Stimulated activated CD4-positive, alpha-beta T cell treated with anti-CD3 and anti-CD28 coated beads, Interleukin-15, amount 100 ng/mL, for 1 hour (primary cell): ENCODE measurements at places on chromosomes 2 and 18.

- no peak for DNase-seq
Measured at GRCh38 chr2:197209742-197210408, 100.7 kb downstream of the ANKRD44 start.

- no peak for DNase-seq
Measured at GRCh38 chr2:172423160-172423559, 4.2 kb upstream of the ITGA6 start.

DNA sequence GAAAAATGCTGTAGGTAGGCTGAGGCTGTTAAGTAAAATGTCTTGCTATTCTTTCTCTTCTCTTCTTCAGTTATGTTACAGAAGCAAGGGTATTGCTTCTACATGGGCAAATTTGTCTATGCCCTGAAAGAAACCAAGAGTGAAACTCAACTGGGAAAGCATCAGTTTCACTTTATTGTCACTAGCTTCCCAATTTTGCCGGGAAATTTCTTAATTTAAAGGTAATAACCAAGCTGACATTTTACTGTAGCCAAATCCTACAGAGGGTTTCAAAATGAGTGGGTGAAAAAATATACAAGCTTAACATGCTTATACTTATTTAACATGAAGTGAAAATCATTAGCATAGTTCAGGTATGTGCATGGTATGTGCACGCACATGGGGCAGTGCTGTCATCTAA is 3.2 kb downstream of the TANK start:
- DNase-seq, result no peak

DNA sequence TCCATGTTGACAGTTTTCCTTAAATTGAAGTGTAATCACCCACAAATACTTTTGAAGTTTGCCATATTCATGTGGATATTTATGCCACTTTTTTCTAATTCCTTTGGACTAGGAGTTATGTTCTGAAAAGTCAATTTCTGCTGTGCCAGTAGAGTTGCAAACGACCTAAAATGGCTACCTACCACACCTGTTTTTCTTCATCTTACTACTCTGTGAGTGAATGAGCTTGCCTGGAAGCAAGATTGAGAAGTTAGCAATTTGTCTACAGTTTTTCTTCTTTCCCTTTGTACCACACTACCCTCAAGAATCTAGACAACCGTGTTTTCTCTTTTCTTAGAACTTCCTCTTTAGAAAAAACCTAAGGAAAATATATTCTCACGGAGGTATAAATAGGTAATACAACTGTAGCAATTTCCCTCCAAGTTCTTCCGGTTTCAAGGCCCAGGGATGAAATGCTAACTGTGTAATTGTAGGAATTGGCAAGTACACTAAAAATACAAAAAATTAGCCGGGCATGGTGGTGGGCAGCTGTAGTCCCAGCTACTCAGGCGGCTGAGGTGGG is 7.3 kb upstream of the SLC39A10 start:
- DNase-seq, result no peak

DNA sequence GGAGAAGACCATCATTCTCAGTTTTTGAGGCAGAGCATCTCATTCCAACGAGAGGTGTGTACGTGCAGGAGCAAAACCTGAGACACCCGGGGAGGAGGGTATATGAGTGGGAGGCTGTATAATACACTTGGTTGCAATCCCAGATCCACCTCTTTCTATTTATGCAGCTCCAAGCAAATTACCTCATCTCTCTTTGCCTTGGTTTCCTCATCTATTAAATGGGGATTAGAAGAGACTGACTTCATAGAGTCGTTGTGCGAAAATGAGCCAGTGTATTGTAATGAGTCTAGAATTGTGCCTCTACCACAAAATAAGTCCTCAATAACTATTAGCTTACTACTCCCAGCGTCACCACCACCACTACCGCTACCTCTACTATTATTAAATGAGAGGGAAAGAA is 40.1 kb downstream of the TGOLN2 start:
- no peak for DNase-seq

- DNase-seq, result no peak
Measured at GRCh38 chr2:239138610-239139009, 262.2 kb downstream of the HDAC4 start.

DNA sequence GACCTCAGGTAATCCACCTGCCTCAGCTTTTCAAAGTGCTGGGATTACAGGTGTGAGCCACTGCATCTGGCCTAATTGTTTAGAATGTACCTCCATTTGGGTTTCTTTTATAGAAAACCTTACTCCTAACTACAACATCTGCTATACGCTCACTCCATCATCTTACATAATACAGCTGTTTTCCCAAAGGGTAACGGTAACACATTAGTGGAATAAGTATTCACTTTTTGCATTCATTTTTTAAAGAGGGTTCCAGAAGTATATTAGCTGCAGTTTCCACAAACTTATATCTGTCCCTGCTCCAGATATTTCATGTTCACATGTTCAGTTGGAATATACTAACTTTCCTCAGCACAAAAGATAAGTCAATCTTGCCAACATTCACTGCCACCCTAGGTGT is 640.1 kb upstream of the FSHR start:
- no peak for DNase-seq

- no peak for DNase-seq
Measured at GRCh38 chr2:75729861-75730260, 19.1 kb upstream of the GCFC2 start.

GRCh38 chr2:72815655-72816278 is 10.1 kb downstream of the EXOC6B start:
- no peak for DNase-seq

GRCh38 chr2:217621391-217621801 is 381.4 kb downstream of the TNS1 start:
- DNase-seq, result no peak

GRCh38 chr2:227536445-227536844 is 62.2 kb upstream of the SCYGR2 start:
- DNase-seq, result no peak

GRCh38 chr18:26453386-26453901 is 94.9 kb downstream of the KCTD1 start:
- no peak for DNase-seq

GRCh38 chr2:103873716-103874351 is 980.1 kb upstream of the POU3F3 start:
- no peak for DNase-seq

- DNase-seq, result no peak
Measured at GRCh38 chr2:213429516-213429915, 145.3 kb downstream of the SPAG16 start.

GRCh38 chr2:69943000-69943842 is 18.2 kb downstream of the ASPRV1 start:
- DNase-seq, result no peak

DNA sequence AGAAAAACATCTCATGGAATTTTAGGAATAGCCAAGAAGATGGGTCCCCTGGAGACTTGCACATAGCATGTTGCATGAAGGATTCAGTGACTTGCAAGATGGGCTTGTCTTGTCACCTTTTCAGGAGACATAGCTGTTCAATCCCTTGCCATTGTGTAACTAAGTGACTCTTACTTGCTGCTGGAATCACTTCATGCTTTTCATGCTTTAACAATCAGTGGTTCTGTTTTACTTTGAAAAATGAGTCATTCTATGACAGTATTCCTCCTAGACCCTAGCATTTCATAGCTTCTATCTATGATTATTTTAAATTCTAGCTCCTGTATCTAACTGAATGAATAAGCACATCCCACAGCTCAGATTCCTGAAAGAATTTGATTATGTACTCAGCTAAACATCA is 2.8 kb downstream of the KYNU start:
- no peak for DNase-seq

DNA sequence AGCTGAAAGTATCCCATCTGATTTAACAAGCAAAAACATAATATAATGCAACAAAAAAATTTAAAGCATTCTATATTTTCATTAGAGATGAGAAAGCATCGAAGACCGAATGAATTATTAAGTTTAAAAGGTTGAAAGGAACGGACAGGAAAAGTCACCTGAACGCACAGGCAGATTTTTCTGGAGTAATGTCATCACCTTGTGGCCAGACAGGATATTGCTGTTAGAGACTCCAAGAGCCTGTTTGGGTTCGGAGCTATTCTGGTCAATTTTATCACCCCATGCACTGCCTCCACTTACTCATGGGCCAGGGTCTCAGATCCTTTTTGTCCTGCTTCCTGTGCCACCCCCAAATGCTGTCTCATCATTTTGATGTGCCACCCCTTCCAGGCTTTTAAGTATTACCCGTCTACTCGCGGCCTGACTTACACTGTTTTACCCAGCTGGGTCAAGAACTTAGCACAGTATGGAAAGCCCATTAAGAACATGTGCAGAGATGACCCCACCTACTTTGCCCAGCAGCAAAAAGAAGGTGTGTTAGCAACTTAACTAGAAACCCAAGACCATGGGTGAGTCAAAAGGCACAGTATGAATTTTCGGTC is 27.3 kb downstream of the GKN2 start:
- peak; percentile 26 for DNase-seq

DNA sequence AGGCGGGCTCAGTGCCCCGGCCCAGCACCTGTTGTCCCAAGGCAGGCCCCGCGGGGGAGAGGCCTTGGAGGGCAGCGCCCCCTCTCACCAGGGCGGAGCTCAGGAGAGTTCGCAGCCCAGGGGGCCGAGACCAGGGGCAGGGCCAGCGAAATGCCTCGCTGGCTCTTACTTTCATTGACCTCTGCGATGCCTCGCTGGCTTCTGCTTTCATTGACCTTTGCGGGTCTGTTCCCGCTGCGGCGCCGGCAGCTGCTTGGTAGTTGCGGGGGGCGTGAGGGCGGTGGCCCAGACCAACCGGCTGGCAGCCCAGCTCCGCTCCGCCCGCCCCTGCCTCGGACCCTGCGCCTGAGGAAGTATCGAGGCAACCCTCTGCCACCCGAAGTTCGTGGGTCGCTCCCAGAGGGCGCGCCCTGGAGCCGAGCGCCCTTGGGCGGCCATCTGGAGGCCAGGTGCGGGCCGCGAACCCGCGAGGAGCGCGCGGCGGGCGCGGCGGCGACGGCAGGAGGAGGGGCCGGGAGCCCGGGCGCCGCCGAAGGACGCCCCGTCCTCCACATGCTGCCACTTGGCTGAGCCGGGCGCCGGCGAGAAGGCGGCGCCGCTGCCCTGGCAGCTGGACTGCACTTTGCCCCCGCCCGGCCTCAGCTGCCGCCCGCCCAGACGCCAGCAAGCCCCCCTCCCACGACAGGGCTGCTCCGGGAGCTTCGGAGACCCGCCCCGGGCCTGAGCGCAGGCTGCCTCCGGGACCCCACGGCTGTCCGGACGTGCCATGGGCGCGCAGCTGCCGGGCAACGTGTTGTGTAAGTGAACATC is 118.0 kb upstream of the MSTN start:
- no peak for DNase-seq

DNA sequence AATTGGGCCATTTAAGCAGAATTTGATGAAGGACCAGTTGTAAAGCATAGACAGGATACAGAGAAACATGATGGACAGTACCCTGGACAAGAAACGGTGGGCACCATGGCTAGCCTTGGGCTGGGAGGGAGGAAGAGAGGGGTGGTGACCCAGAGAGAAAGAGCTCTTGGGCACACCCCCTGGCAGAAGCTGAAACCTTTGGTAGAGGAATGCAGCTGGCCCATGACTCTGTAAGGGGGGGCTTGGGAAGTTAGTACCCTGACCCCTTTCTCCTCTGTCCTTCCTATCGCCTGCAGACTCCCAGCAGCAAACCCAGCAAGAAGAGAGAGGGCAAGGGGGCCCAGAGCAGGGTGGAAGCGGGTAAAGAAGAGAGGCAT is 32.6 kb downstream of the MRPL44 start:
- no peak for DNase-seq

DNA sequence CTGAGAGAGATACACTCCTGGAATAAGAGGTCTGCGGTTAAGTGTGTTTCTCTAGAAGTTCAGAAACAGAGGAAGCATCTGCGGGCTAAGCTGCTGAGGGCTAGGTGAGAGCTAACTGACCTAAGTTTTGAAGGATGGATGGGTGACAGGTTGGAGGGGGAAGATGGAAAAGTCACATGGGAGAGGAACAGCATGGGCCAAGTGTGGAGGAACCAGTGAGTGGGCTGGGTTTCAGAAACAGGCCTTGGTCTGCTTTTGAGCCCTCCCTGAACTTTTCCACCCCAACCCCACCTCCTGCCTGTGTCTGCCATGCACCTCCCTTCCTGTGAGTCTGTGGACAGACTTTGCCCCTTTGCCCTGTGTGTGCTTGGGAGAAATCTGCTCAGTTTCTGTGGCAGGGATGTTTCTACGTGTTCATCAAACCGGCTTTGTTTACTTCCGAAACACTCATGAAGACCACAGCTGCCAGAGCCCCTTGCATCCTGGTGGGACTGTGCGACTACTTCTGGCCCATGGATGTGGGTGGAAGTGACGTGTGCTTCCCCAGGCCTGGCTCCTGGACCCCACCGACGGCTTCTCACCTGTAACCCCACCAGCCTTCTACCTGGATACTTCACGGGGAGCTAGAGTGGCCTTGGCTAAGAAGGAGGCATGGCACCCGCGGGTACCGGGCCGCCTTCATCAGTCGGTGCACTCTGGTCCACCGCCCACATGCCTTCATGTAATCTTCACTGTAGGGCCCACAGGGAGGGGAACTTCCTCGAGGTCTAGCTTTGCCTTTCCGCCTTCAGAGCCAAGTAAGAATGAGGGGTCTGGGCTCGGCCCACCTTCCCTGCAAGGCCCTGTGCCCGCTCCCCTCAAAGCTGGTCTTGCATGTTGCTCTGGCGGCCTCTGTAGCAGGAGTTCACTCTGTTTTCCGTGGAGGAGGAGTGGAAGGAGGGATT is 1.4 kb upstream of the HPCAL1 start:
- DNase-seq, result no peak

DNA sequence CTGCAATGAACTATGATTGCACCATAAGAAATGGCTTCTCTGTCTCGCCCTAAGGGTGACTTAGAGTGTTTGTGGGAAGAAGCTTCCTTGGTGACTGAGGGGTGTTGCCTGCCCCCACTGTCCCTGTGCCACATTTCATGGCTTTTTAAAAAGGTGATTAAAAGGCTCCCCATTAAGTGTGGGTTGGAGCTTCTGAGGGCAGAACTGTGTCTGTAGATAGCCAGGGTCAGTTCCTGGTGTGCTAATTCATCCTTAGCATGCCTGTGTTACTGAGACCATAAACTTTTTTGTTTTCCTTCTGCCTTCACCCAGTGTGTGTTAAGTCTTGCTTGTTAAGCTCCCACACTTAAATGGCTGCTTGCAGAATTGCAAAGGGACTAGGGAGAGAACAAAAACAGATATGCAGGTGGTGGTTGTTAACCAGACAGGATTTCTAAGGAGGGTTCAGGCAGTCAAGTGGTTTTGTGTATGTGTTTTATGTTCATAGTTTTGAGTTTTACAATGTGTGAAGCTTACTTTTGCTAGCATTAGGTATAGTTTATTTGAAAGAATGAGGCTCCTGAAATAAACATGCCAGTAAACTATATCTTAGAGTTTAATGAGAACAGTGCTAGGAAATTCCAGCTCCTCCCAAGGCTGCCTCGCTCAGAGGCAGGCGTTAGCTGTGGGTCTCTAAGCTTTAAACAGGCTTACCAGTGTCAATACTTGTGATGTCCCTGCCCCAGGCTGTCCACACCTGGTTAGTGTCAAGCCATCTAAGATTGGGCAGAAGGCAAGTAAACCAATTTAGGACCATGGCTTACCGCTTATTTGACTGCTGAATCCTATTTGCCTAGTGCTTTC is 14.5 kb downstream of the CERS6 start:
- DNase-seq, result no peak

DNA sequence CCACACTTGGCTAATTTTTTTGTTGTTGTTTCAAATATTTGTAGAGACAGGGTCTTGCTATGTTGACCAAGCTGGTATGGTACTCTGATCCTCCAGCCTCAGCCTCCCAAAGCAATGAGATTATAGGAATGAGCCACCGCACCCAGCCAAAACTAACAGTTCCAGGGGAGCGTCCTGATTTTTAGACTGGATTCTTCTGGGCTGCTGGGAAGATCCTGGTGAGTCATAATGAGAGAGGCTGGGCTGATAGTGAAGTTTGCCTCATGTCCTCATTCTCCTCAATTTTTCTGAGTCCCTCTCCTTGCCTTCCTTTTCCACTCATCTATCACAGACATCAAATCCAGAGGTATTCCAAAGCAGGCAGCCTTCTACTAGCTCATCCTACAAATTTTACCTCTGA is 81.3 kb downstream of the VSNL1 start:
- DNase-seq, result no peak
